ENCODE measurements at places on chromosomes 2 and 18. TPM values are rescaled to one million over a fixed set of nuclear protein-coding genes. Genes with fewer than 3 reads are reported as not detected.

TMEM178A gene
- total RNA-seq, result 1.2 TPM

DNA sequence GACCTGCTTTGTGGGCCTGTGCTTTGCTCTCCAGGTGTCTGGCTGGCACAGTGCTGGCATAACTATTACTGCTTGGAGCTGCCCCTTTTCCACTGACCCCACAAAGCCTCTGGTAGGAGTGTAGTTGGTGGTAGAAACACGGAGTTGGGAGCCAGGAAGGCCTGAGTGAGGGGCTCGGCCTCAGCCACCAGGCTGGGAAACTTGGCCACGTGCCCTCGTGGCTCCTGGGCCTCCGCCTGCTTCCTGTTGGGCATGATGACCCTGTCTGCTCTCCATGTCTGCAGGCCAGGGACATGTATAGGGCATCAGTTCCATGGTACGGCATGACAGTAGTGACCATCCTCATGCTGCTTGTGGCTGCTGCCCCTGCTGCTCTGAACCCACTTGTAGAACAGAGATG is 241.2 kb downstream of the FAM210A start:
- DNase-seq, result no peak

DNA sequence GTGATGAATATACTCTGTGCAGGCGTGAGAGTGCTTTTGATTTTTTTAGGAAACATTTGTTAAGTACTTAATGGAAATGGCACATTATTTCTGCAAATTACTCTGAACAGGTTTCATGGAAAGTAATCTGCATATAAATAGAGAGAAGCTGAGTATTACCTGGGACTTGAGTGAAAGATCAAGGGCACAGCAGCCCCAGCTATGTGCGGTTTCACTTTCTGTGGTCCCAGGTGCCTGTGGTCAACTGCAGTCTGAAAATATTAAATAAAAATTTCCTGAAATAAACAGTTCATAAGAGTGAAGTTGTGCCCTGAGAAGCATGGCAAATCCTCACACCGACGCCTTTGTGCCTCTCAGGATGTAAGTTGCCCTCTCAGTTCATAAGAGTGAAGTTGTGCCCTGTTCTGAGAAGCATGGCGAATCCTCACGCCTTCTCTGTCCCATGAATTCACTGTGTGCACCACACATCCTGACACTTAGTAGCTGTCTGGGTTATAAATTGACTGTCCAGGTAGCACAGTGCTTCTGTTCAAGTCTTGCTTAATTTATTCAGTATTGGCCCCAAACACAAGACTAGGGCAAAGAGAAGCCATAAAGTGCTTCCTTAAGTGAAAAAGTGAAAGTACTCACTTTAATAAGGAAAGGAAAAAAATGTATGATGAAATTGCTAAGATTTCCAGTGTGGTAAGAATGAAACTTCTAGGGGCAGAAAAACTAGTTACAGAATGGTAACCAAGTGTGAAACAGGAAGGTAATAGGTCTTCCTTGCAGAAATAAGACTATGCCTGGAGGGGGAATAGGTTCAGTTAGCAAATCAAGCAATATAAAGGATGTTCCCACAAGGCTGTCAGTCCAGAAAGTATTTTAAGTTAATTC is 4.3 kb upstream of the SNTG2 start:
- DNase-seq, result no peak

- peak; percentile 79 for DNase-seq
Measured at GRCh38 chr2:172270278-172271079, 156.9 kb upstream of the ITGA6 start.

GRCh38 chr2:201414099-201415023 is 36.9 kb downstream of the TRAK2 start:
- DNase-seq, result no peak

TGIF1 gene
- total RNA-seq, result 37.1 TPM

DNA sequence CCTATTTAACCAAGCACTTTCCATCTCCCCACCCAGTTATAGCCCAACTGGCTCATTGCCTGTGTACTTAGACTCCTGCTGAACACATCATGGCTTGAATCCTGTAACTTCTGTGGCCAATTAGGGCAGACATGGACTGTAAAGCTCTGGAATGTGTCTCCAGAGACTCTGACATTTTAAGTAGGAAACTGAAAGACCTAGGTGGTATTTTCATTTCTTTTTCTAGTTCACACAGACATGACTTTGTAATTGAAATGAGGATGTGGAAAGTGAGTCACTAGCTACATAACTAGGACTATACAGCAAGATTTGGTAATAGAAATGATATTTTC is 12.2 kb downstream of the DOK1 start:
- DNase-seq, result no peak

DNA sequence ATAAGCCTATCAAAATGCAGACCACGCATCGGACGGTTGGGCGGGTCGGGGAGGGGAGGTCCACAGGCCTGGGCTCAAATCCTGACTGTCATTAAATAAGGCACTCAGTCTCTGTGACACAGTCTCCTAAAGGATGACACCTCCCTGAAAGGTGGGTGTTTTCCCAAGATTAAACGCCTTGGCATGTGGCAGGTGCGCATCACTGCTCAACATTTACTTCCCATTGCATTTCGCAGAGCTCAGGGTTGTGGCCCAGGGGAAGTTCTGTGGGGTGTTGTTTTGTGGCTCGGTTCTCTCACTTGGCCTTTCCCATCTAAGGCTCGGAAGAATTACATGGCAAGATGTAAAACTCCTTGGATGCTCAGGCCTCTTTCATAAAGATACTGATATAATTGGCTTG is 107.4 kb downstream of the NCK2 start:
- no peak for DNase-seq

- peak; percentile 65 for DNase-seq
Measured at GRCh38 chr2:201057087-201057521, 14.4 kb downstream of the HYCC2 start.

STPG4 gene
- 0.46 TPM for total RNA-seq

DNA sequence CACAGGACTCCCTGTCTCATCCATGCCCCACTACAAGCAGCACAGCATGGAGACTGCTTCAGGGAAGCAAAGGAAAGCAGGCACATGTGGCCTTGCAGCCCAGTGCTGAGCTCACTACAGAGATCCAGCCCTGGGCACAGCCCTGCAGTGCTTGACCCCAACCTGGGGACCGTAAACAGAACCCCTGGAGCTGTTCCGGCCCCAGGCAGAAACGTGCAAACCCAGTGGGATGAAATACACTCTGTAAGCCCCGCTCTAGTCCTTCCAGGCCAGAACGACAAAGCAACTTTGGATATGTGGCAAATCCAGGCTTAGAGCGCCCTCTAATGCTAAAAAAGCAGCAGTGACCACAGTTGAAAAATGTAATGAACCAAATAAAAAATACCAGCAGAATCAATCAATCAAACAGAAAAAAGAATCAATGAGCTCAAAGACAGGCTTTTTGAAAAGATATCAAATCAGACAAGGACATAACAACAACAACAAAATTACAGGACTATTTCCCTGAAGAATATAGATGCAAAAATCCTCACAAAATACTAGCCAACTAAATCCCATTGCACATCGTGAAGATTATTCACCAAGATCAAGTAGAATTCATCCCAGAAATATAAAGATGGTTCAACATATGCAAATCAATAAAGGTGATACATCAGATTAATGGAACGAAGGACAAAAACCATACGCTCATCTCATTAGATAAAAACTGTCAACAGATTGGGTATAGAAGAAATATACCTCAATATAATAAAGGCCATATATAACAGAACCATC is 45.6 kb downstream of the ZNF519 start:
- DNase-seq, result no peak

- no peak for DNase-seq
Measured at GRCh38 chr2:233513953-233514655, 52.5 kb downstream of the USP40 start.

GBX2 gene
- total RNA-seq, result not detected

DNA sequence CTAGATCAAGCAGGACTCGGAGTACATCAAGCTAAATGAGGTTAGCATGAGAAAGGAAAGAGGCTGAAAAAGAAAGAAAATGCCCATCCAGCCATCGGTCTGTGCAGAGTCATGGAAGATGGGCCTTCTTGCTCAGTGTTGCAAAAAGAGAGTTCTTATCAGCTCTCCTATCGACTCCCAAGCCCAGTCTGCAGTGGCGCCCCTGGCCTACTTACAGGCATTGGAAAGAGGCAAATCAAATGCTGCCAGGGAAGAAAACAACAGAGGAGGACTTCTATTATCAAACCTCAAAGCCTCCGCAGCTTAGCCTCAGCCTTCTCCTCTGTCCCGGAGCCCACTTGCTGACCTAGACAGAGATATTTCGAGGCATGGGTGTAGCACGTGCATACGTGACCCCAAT is 66.0 kb downstream of the CDH2 start:
- no peak for DNase-seq

VPS4B gene
- total RNA-seq, result 83.8 TPM

CNNM3 gene
- 21.2 TPM for total RNA-seq

ALPI gene
- 24.6 TPM for total RNA-seq

- no peak for DNase-seq
Measured at GRCh38 chr18:79766308-79766707, 31.4 kb upstream of the KCNG2 start.

TTN gene
- total RNA-seq, result 8.6 TPM

MYO5B gene
- 52.7 TPM for total RNA-seq

CNTNAP5 gene
- 3.3 TPM for total RNA-seq

DNA sequence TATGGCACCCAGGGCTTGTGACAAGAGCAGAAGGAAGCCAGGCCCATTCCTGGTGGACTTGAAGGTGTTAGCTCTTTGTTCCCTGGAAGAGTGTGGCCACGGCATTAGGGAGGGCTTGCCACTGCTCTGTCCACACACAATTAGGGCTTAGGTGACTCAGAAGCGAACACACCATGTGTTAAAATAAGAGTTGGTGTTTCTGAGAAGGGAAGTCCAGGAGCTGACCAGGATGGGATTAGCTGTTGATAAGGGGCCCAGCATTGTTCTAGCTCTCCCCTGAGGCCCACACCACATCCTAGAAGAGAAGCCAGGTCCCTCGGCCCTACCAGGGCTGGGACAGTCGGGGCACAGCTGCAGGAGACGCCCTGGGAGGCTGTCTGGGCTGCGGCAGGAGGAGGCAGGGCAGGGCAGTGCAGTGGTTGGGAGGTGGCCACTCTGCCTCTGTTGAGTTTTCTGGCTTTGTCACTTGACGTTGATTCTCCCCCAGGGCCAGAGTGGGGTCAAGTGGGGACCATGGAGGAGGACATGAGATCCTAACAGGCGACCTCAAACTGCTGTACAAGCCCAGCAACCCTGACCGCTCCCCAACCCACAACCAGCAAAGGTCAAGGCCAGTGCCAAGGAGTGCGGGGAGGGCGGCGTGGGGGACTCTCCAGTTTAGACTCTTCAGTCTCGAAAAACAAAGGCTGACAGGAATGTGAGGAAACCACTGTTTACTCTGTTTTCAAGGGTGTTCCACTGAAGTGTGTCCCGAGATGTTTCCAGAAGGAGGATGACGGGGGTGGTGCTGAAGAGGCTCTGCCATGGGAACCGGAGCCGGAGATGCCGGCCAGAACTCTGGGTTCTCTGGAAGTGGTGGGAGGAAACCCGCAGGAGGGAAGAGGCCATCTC is 16.8 kb downstream of the GNLY start:
- DNase-seq, result peak; percentile 24

GRCh38 chr2:160028431-160029269 is 33.8 kb downstream of the PLA2R1 start:
- DNase-seq, result no peak

DNA sequence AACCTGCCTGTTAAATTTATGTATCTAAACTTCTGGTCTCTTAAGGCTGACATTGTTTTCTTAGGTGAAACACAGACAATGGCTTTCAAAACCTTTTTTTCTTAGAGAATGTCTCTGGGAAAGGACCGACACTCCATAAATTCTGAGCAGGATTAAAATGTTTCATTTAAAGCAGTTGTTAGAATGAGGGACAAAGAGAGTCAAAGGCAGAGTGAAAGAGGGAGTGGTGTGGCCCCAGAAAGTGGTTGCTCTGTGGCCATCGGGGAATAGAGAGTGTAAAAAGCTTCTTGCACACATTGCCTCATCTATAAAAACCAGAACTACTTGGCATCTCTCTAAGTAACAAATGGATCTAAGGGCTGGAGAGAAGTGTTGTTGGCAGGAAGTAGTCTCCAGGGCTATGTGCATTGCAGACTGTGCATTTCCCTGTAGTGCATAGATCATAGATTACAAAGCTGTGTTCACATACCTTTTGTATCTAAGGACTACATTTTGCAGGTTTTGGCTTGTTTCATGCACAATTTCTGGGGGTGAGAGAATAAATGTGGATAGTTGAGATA is 3.6 kb downstream of the RPRM start:
- DNase-seq, result no peak

HRH4 gene
- total RNA-seq, result 0.28 TPM

- DNase-seq, result peak; percentile 87
Measured at GRCh38 chr2:70328921-70329561, 27.2 kb upstream of the FAM136A start.

GRCh38 chr2:38830526-38831159 is 45.1 kb downstream of the DHX57 start:
- no peak for DNase-seq

DNA sequence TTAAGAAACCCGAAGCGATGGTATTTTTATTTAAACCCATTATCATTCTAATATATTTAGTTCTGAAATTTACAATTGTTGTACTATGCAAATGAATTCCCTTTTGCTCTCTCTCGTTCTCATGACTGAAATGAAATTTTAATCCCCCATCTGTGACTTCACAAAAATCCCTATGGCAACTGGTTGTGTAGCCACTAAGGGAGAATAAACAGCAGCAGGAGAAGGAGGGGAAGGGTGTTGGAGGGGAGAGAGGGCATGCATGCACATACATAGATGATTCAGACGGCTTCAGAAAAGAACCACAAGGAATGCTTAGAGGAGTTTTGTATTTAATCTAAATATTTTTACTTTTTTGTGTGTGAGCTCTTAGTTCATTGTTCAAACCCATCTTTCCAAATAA is 36.8 kb downstream of the CPS1 start:
- no peak for DNase-seq

EPC2 gene
- 36.3 TPM for total RNA-seq

DNA sequence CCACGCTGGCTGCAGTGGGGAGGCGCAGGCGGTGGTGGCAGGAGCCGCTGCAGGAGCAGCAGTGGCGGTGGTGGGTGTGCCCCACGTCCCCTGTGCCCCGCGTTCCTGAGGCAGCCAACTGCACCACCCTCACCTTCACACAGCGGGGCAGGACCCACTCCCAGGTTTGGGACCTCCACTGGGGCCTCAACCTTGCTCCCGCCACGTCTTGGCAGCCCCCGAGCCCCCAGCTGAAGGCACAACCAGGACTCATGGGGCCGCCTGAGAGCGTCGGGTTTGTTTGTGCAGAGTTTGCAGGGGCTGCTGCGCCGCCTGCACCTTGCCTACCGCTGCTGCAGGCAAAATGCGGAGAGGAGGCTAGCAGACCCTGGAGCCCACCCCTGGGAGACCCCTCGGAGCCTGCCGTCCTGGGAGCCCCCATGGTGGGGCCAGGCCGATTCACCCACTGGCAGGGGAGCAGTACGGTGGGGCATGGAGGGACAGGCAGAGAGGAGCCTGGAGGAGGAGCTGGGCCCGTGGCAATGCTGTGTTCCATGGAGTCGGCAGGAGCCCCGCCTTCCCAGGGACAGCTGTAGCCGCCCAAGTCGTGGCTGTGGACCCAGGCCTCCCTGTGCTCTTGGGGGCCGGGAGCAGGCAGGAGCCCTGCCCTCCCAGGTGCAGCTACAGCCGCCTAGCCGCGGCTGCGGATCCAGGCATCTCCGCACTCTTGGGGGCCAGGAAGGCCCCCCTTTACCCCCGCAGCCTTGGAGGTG is 14.7 kb upstream of the EML6 start:
- peak; percentile 76 for DNase-seq

All from mucosa of descending colon (tissue), 3 donors.